ENCODE measurements at places on chromosomes 16 and 17.

DNA sequence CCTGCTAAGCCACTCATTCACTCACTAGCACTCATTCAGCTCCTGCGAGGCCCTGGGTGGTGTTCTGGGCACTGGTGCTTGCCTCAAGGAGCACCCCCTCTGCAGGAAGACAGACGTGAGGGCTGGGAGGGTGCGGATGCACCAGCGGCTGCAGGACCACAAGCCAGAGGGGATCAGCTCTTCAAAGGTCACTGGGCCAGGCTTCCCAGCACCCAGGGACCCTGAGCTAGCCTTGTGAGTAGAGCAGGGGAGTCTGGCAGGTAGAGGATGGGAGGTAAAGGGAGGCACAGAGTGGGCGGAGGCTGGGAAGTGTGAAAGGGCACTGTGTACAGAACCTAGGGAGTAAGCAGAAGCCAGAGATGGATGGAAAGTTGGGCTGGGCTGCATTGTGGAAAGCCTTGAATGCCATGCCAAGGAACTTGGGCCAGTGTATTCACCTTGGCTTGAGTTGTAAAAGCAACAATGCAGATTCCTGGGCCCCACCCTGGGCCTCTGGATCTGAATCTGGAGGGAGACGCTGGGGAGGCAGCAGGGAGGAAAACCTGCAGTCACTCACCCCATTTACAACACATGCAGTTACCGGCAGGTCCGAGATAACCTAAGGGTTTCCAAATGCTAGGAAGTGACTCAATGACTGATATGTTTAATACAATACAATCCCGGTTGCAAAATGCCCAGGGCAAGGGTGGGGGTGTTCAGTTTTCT, 1.7 kb downstream of the IL4R start:
- H3K27me3 ChIP-seq, result no peaks in the 10 kb centered on the region
- H3K4me3 ChIP-seq, result peak overlapping the region; percentile 90
- H3K4me1 ChIP-seq, result peaks cover 61% of the 10 kb centered on the region
- peak; percentile 81 for DNase-seq
- H3K36me3 ChIP-seq, result peaks cover 54% of the 10 kb centered on the region

DNA sequence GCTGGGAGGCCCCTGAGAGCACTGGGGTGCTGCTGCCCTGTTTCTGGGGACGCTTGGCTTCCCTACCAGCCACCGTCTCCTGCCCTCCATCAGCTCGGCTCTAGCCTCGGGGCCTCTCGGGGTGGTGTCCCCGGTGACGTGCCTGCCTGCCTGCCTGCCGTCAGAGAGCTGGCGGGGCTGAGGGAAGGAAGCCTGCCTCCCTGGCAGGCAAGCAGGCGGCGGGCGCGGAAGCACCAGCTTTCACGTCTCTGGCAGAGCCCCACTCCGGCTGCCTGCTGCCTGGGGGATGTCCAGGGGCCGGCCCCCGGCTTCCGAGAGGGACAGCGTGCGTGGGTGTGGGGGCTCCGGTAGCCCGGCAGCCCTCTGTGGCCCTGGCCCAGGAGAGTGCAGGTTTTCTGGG, 9.3 kb downstream of the CENPX start:
- H3K4me1 ChIP-seq, result no peaks in the 10 kb centered on the region
- no peak for DNase-seq
- H3K36me3 ChIP-seq, result no peaks in the 10 kb centered on the region
- H3K27me3 ChIP-seq, result no peaks in the 10 kb centered on the region
- H3K27ac ChIP-seq, result no peak overlapping the region

- no peaks in the 10 kb centered on the region for H3K4me1 ChIP-seq
- no peak overlapping the region for H3K27ac ChIP-seq
- H3K4me3 ChIP-seq, result no peak overlapping the region
- DNase-seq, result no peak
- H3K27me3 ChIP-seq, result no peaks in the 10 kb centered on the region
- H3K36me3 ChIP-seq, result no peaks in the 10 kb centered on the region
Observed at GRCh38 chr17:71383091-71383490, 737.7 kb upstream of the SOX9 start.

GRCh38 chr17:73724990-73725389, 80.7 kb upstream of the SDK2 start:
- no peaks in the 10 kb centered on the region for H3K36me3 ChIP-seq
- H3K27ac ChIP-seq, result no peak overlapping the region
- DNase-seq, result no peak

DNA sequence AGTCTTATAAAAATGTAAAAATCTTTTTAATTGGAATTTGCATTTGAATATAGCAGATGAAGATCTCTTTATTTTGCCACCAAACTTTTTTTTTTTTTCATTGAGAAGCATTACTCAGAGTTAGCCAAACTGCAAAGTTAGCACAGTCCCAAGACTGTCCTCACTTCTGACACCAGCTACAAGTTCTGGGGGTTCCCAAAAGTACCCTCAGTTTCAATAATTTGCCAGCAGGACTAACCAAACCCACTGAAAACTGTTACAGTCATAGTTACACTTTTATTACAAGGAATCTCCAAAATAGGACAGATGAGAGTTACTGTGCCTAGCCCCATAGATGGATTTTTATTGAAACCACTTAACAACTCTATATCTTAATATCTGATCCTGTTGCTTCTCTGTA, 144.1 kb downstream of the CHD9 start:
- H3K36me3 ChIP-seq, result peaks cover 5% of the 10 kb centered on the region
- no peaks in the 10 kb centered on the region for H3K27me3 ChIP-seq
- no peak overlapping the region for H3K4me3 ChIP-seq
- peaks cover 1% of the 10 kb centered on the region for H3K4me1 ChIP-seq
- no peak overlapping the region for H3K27ac ChIP-seq
- no peak for DNase-seq

GRCh38 chr17:79786930-79787643, 9.1 kb downstream of the CBX2 start:
- DNase-seq, result no peak
- no peaks in the 10 kb centered on the region for H3K36me3 ChIP-seq
- H3K27me3 ChIP-seq, result peaks cover 47% of the 10 kb centered on the region
- H3K4me1 ChIP-seq, result peaks cover 4% of the 10 kb centered on the region
- no peak overlapping the region for H3K4me3 ChIP-seq
- H3K27ac ChIP-seq, result no peak overlapping the region

GRCh38 chr16:88045820-88046303, 94.6 kb downstream of the BANP start:
- H3K27me3 ChIP-seq, result no peaks in the 10 kb centered on the region
- H3K36me3 ChIP-seq, result peaks cover 23% of the 10 kb centered on the region
- no peak for DNase-seq
- no peaks in the 10 kb centered on the region for H3K4me1 ChIP-seq
- H3K4me3 ChIP-seq, result no peak overlapping the region
- H3K27ac ChIP-seq, result no peak overlapping the region

- DNase-seq, result peak; percentile 88
- H3K4me1 ChIP-seq, result peaks cover 64% of the 10 kb centered on the region
- H3K27ac ChIP-seq, result peak overlapping the region; percentile 94
- H3K4me3 ChIP-seq, result peak overlapping the region; percentile 82
- peaks cover 36% of the 10 kb centered on the region for H3K36me3 ChIP-seq
- H3K27me3 ChIP-seq, result no peaks in the 10 kb centered on the region
Observed at GRCh38 chr17:63701868-63702720, 2.2 kb upstream of the LIMD2 start.

DNA sequence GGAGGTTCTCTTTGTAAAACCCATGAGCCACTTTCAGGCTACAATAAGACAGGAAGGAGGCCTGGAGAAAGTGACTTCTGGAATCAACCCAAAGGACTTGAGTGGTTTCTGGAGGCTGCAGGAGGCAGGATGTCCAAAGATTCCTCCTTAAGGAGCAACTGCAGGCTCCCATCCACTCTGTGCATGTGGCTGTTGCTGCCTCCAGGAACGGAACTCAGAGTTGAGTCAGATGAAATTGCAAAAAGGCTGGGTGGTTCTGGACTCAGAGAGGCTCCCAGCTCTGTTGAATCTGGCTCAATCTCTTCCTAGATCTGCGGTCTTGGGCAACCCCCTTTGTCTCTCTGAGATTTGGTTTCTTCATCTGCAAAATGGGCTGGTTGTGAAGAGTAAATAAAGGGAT, 197.1 kb downstream of the SHISA9 start:
- H3K4me3 ChIP-seq, result no peak overlapping the region
- no peak for DNase-seq
- no peak overlapping the region for H3K27ac ChIP-seq
